ENCODE measurements at places on chromosomes 13 and 19. TPM values are rescaled to one million over a fixed set of nuclear protein-coding genes. Genes with fewer than 3 reads are reported as not detected.

DAND5 gene
- 0.26 TPM for total RNA-seq

C1QTNF9B gene
- total RNA-seq = not detected

GET3 gene
- 84.1 TPM for total RNA-seq

DNA sequence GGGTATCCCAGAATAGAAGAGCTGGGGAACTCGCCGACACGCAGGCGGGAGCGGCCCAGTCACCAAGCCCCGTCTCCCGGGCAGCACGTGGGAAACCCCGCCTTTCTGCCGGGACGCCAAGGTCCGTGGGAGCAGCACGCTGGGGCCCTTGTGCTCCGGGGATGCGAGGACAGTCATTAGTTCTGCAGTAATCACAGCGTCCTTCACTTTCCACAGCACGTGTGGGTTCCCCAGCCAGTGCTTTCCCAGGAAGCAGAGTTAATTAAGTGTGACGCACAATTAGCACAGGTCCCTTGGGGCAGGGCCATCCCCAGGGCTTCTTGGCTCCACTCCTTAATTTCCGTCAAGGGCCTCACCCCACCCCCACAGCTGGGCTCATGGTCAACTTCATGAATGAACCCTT lies 64.3 kb upstream of the C13orf46 start:
- no peak for DNase-seq

- no peak for DNase-seq
Measured at GRCh38 chr13:74097116-74097515, 37.1 kb downstream of the KLF12 start.

DNA sequence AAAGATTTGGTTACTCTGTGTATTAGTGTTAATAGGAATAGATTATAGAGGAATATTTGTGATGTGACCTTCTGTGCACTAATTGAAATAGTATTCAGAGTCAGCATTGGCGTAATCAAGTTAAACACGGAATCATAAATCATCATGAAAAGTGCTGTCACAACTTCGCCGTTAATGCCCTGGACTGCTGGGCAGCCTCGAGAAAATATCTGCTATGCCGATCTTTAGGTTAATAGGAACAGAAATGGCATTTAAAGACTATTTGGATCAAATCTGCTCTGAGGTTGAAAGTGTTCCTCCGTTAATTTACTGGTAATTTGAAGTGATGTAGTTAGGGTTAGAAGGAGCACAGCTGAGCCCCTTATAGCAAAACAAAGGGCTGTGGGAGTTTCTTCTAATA lies 219.0 kb downstream of the MZT1 start:
- DNase-seq = no peak

DNA sequence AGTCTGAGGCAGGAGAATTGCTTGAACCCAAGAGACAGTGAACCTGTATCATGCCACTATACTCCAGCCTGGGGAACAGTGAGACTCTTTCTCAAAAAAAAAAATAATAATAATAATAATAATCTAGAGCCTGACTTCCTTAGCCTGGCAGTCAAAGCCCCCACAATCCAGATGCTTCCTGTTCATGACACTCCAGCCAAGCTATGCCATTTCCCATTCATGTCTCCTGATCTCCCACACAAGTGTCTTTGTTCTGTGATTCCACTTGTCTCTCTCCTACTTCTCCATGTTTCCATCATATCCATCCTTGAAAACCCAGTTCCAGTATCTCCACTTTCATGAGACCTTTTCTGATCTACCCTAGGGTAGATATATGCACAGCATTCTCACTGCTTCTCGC lies 150.7 kb downstream of the FOXO1 start:
- no peak for DNase-seq

TMEM272 gene
- 0.09 TPM for total RNA-seq

- no peak for DNase-seq
Measured at GRCh38 chr13:106560821-106561220, 7.1 kb downstream of the ARGLU1 start.

DNA sequence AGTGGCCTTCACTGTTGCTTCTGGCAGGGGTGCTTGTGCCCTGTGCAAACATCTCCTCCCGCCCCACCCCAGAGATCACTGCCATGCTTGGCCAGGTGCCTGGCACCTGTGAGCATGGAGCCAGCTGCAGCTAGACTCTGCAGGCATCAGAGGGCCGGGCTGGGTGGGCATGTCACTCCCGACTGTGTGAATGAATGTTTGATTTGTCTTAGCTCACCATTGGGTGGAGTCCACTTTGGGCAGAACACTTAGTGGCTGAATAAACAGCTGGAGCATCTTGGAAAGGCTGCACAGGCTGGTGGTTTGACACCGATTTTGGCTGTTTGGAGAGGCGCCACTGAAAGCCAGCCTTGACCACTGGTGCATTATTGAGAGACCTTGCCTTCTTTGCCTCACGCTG lies 267.3 kb downstream of the DLEU7 start:
- DNase-seq = no peak

- DNase-seq = no peak
Measured at GRCh38 chr19:32977280-32977679, 5.2 kb downstream of the FAAP24 start.

PRR19 gene
- total RNA-seq = 1.1 TPM

NTF4 gene
- total RNA-seq = not detected

DNA sequence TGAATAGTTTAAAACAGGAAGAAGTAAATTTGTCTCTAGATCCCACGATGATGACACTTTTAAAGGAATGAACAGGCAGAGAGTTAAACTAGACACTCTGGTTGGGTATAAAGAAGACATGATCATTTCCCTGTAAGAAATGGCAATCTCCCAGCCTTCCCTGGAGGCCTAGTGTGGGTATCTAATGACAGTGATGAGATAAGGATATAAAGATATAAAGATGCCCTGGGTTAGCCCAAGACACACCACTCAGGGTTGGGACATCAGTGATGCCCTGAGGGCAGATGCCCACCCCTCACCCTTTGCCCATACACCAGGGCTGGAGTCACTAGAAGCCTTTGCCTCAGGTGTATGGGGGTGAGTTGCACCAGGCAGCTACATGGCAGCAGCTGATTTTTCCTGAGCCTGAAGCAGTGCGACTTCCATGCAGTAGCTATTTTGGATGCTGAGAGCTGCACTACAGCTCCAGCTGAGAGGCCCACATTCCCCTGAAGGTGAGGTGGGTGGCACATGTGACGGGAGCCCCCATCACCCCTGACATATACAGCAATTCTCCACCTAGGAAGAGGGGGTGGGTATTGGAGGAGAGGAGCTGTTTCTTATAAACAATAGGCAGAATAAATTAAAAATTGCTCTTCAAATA lies 177.5 kb downstream of the NDFIP2 start:
- no peak for DNase-seq

FAM98C gene
- 24.1 TPM for total RNA-seq

DNA sequence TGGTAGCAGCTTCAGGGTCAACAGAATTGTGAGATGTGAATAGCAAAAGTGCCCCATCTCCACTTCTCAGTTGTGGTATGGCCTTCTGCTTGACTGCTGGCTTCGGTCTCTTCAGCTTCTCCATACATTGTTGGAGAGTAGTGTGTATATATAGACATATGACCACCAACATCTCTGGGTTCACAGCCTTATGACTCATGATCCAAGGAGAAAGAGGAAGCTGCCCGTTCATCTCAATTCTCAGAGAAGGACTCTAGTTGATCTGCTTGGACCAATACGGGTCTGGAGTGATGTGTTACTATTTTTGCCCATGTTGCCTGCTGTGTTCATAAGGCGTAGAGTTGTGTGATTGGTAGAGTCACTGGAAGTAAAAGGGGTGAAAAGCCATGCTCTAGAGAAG lies 3.6 kb upstream of the COMMD6 start:
- DNase-seq = no peak

Measured in activated CD8-positive, alpha-beta memory T cell treated with anti-CD3 and anti-CD28 coated beads, Interleukin-2, amount 10 ng/mL, durations not matched to agents 7 days and 5 days (primary cell).